Activated T-helper 17 cell treated with anti-CD3 and anti-CD28 coated beads, Interleukin-2, amount 50 U/mL, for 72 hours (primary cell): ENCODE measurements at places on chromosomes 7 and 10.

DNA sequence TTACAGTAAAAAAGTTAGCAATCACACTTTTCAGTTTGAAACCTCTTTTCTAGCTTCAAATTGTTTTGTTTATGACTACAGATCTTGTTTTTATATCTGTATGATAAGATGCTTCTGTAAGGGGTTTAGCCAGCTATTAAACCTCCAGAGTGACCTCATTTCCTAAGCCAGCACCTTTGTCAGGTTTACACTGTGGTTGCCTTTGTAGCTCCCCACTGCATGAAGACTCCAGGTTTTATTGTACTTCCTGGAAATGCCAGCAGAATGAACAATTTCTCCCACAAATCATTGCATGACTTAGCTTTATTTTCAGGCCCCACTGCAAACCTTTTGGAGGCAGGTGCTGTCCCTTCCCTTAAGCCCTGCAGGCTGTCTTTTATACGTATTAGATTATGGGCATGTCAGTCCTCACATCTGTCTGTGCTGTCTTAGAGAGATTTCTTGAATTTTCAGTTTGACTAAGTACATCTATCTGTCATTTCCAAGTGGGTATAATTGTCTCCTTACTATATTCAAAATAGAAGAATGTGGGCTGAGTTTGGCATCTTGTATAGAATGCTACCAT is 8.2 kb upstream of the AGR3 start:
- peak; percentile 71 for ATAC-seq

DNA sequence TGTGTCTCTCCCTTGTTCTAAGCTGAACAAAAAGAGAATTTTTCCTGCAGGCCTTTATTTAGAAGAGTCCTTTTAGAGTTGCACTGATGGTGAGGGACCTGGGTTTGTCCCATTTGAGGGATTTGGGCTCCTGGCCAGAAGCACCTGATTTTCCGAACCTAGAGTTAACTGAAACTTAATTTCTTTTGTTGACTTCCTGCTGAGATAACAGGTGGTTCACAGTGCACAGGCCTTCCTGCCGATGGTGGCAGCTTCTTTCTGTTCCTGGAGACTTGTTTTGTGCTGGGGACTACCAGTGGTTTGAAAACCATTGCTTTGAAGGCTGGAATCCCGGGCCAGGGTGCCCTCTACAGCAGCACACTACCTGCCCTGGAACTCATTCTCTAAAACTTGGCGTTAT is 99.2 kb downstream of the SUGCT start:
- ATAC-seq = no peak

DNA sequence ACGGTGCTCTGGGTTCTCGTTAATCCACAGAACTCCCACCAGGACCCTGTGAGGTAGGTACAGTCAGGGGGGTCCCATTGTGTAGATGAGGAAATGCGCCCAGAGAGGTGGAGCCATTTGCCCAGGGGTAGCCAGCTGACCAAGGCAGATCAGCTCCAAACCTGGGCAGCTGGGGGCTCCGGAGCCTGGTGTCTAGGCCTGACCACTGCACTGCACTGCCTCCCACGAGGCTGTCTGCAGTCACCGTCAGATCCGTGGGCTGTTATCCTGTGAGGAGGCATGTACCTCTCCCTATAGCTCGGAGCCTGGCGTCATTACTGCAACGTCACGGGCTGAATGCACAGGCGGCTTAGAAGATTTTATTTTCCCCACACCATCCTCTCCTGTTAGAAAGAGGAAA is 411.8 kb upstream of the FOXK1 start:
- no peak for ATAC-seq

- no peak for ATAC-seq
These were observed 24.3 kb downstream of the MKI67 start for GRCh38 chr10:128101901-128102300.

- ATAC-seq = no peak
These were observed 29.8 kb downstream of the CEP41 start for GRCh38 chr7:130410868-130411541.

- peak; percentile 38 for ATAC-seq
These were observed at the start of gene FGFBP3 for GRCh38 chr10:91909117-91909677. TSS of gene FGFBP3 (minus strand) at chr10:91909486. CDS start at chr10:91908969, 517 bp downstream.

GRCh38 chr7:134709197-134709596 is 62.5 kb downstream of the BPGM start:
- ATAC-seq = no peak

GRCh38 chr10:105068497-105068896 is 427.4 kb downstream of the SORCS3 start:
- no peak for ATAC-seq
